ENCODE measurements at places on chromosomes 12 and 14.

GRCh38 chr14:73333031-73333430 is 95.7 kb downstream of the PAPLN start:
- DNase-seq = no peak

DNA sequence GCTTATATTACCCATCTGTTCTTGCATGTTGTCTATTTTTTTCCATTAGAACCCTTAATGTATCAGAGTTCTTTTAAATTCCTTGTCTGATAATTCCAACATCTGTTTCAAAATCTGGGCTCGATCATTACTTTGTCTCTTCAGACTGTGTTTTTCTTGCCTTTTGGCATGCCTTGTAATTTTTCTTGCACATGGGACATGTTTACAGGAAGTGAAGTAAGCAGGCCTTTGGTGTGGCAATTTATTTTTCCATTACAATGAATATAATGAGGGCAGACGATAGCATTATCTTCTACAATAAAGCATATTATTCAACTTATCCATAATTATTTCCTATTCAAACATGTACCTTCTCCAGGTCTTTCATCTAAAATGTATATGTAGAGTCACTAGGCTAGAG is 48.3 kb downstream of the STXBP6 start:
- no peak for DNase-seq

DNA sequence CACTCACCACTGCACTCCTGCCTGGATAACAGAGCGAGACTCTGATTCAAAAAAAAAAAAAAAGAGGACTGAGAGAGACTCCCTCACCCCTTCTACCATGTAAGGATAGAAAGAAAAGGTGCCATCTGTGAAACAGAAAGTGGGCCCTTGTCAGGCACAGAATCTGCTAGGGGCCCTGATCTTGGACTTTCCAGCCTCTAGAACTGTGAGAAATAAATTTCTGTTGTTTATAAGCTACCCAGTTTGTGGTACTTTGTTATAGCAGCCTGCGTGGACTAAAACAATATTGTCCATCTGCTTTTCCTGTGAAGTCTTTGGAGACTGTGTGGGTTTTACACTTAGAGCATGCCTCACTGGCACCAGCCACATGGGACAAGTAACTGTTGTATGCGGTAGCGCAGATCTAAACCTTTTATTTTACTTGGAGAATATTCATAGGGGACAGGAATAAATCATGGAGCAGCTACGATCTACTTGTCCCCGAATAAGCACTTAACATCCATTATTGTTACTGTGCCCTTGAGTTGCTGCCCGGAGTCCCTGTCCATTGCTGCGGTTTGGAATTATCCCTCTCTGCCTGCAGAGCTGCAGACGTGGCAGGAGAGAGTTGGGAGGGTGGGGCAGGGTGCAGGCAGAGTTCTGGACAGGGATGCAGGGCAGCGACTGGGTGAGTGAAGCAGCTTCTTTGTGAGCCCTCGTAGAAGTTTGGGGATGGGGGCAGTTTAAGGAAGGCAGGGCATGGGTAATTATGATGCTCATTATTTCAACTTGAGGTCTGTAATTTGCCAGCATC is 52.4 kb upstream of the STON2 start:
- no peak for DNase-seq

DNA sequence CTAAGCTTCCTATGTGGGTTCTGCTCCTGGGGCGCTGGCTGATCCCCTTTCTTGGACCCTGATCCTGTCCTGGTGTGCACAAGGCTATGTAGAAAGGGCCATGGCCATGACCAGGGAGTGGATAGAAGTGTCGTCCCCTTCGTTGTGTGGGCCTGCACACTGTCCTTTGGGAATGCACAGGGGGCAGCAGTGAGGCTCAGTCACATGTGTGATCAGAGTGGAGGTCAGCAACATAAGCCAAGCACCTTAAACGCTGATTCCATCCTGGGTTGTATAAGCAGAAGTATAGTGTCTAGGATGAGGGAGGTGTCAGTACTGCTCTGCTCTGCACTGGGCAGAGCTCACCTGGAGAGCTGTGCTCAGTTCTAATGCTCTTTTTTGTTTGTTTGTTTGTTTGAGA is 48.4 kb downstream of the ESRRB start:
- DNase-seq = no peak

- DNase-seq = no peak
Observed at GRCh38 chr14:21098076-21098891, at the start of gene ZNF219. ZNF219 (minus strand) TSS chr14:21098655; CDS start chr14:21093591, 5,064 bp downstream.

DNA sequence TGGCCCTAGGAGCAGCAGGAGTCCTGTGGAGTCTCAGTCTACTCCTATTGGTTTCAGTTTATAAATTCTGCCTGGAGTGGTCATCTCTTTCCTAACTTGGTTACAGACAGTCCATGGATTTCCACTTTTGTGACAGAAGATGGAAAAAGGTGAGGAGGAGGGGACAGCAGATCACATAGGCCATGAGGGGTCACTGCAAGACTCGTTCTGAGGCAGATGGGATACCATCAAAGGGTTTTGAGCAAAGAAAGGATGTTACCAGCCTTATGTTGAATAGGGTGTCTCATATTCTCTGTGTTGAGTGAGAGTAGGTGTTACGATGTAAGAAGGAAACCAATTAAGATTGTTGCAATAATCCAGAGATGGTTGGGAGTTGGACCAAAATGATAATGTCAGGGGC is 15.3 kb downstream of the PDE3A start:
- no peak for DNase-seq

- DNase-seq = no peak
Observed at GRCh38 chr12:108484431-108484830, 30.6 kb upstream of the FICD start.

- DNase-seq = no peak
Observed at GRCh38 chr14:75434138-75434889, 6.5 kb downstream of the JDP2 start.

DNA sequence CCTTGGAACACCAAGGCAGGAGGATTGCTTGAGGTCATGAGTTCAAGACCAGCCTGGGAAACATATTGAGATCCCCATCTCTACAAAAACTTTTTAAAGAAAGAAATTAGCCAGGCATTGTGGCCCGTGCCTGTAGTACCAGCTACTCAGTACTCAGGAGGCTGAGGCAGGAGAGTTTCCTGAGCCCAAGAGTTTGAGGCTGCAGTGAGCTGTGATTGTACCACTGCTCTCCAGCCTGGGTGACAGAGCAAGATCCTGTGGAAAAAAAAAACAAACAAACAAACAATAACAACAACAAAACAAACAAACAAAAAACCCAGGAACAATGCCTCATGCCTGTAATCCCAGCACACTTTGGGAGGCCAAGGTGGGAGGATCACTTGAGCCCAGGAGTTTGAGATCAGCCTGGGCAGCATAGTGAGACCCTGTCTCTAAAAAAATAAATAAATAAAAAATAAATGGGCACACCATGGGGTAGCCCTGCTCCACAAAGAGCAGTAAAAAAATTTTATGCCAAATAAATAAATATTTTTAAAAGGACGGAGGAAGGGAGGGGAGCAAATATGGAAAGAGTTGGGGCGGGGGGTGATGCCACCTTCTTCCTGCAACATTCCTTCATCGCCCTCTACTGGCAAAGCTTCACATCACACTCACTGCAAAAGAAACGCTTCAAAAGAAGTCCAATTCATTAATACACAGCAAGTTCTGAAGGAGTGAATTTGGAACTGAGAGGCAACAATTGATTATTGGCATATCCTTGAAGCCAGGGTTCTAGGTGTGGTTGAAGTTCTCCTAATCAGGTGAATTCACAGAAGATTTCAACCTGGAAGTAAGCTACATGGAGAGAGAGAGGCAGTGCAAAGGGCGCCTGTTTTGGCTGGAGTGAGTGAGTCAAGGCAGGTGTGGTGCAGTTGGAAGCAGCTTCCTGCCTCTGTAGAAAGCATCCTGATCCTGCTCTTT is 8.8 kb upstream of the GNPTAB start:
- peak; percentile 93 for DNase-seq

DNA sequence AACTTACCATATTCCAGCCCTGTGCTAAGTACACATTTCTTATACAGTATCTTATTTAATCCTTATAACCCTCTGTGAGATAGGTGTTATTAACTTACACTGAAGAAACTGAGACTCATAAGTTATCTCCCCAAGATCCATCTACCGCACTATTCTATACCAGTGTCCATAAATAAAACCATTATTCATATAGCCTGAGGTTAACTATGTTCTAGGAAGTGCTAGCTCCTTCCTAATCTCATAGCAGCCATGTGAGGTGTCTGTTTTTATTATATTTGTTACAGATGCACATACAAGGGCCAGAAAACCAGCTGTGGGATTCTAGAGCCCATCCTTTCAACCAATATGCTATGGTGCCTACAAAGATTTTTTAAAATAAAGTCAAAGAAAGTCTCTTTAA is 100.3 kb upstream of the RAP1B start:
- DNase-seq = no peak

GRCh38 chr14:40133463-40133862 is 701.2 kb upstream of the FBXO33 start:
- DNase-seq = no peak

DNA sequence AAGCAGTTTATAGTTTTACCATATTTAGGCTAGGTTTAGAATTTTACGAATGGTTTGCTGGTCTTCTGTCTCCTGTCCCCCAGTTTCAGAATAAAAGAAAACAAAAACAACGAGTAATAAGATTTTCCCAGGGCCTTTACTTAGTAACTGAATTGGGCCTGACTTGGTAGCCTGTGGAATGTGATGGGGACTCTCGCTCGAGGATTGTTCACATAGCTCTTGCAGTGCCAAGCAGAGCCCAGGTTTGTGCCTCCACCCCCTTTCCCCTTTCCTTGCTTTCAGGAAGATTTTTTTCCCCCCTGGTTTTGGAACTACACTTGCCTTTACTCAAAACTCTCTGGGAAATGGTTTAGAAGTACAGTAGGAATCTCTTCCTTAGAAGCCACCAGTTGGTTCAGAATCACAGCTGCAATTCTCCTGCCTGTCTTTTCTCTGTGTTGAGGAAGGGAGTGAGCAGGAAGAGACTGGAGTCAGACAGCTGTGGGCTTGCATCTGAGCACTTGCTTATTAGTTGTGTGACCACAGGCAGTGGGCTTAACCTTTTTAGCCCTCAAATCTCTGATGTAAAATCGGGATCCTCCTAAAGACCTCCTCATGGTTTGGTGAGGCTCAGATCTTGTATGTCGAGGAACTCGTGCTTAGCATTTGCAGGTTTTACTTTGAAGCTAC is 501.2 kb downstream of the PCNX1 start:
- DNase-seq = no peak

- no peak for DNase-seq
Observed at GRCh38 chr14:96905065-96905464, 107.9 kb downstream of the VRK1 start.

DNA sequence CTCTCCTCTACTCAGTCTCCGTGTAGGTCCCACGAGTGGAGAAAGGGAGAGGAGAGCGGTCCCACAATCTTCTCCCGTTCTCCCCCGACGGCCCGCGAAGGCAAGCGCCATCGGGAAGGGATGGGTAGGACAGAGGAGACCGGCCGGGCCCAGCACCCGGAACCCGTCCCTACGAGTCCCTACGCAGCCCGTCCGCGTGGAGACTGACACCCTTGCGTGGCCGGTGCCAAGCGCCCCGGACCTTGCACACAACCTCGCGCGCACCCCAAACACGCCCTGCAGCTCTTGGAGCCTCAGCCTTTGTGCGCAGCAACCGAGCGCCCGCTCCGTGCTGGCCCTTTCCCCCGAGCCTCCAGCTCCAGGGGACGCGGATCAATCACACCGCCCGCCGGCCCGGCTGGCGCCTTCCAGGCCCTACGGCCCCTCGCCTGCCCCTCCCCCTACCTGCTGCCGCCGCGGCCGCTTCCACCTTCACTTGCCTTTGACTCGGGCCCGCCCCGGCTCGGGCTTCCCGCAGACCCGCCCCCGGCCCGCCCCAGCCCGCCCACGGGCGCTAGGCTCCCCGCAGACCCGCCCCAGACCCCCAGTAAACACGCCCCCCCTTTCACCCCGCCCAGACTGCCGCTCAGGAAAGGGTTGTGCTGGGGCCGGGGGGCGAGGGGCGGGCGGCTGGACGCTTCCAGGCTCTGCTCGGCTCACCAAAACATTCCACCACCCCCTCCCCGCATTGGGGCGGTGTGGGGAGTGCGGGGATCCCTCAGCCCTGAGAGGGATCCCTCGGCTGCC is at the start of gene NDRG2:
Gene NDRG2 (minus strand): TSS at position 477 of the 786 bp plus-strand sequence. CDS start 1,746 bp downstream, outside the sequence.
- DNase-seq = no peak

DNA sequence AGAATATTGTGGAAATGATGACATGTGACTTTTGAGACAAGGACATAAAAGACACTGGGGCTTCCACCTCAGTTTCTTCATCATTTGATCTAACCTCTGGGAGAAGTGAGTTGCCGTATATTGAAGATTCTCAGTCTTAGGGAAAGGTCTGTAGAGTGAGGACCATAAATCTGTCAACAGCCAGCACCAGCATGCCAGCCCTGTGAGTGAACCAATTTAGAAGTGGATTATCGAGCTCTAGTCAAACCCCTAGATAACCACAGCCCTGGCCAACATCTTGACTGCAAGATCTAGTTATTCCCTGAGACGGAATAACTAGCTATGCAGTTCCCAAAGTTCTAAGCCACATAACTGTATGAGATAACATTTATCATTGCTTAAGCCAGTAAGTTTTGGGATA is 108.8 kb upstream of the PTPRR start:
- no peak for DNase-seq

GRCh38 chr12:110373025-110373424 is 30.5 kb downstream of the ANAPC7 start:
- no peak for DNase-seq

- no peak for DNase-seq
Observed at GRCh38 chr12:124441443-124442194, 125.8 kb downstream of the NCOR2 start.

- DNase-seq = no peak
Observed at GRCh38 chr12:16112130-16112529, 165.4 kb downstream of the SLC15A5 start.

- DNase-seq = peak; percentile 28
Observed at GRCh38 chr14:94681300-94682060, 69.3 kb downstream of the SERPINA3 start.

- no peak for DNase-seq
Observed at GRCh38 chr12:120287491-120287890, 4.2 kb downstream of the RNU4-2 start.

DNA sequence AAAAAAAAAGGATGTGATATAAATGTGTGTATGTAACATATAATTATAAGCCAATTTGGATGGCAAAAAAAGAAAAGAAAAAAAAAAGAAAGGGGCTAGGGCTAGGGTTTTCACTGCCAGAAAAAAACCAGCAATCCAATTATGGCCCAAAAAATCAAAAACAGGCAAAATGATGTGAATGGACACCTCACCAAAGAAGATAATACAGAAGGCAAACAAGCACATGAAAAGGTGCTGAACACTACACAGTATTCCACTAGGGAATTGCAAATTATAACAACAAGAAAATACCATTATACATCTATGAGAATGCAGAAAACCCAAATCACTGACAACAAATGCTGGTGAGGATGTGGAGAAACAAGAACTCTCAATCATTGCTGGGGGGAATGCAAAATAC is 12.1 kb upstream of the MIPOL1 start:
- no peak for DNase-seq

DNA sequence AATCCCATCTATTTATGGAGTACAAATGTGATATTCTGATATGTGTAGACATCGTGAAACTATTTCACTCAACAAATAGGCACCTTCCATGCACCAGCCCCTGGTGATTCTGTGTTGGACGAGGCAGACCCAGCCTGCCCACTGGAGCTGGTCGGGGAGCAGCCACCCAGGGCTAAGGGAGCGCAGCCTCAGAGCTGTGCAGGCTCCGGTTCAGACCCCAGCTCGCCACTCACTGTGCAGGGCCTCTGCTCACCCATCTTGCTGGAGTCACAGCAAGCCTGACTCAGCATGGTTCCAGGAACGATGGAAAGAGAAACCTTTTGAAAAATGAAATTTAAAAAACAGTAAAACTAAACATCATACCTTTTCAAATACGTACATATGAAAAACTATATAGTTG is 52.3 kb upstream of the BCL11B start:
- DNase-seq = no peak

Measured in inflammatory macrophage treated with lipopolysaccharide for 1 hour (primary cell).